ENCODE measurements at places on chromosomes 3 and 15.

- no peak for DNase-seq
Observed at GRCh38 chr3:63584681-63585080, 67.8 kb upstream of the SNTN start.

GRCh38 chr15:63701365-63701764, 104.2 kb downstream of the FBXL22 start:
- DNase-seq = no peak

DNA sequence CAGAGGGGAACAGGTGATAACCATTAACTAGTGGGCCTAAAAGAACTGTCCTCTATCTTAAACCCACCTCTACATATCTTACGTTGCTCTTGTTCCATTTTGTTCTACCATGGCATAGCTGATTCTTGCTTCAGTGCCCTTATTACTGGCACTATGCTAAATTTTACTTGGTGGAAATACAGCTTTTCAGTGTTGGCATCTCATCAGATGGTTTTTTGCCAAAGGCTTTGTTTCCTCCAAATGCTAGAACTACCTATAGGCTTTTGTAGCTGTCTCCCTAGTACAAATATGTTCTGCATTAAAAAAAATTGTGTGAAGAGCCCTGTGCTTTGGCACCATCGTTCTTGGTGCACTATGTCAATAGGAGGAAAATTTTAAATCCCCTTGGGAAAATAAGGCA, 145.0 kb upstream of the ZBTB20 start:
- no peak for DNase-seq

DNA sequence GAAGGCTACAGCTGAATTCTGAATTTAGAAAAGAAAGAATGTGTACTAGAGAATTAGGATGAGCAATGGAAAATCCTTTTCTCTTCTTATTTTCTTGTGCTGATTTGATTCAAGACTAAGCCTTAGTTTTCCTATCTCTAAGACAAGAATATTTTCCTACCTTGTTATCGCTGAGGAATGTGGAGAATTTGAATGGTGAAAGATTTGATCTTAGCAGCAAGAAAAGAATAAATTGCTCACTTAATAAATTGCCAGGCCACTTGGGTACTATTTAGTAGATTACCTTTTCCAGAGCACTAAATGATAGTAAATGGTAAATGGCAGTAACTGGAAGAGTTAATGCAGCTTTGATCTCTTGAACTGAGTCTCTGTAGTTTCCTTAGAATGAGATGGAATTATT, 145.7 kb upstream of the MEIS2 start:
- no peak for DNase-seq

- DNase-seq = no peak
Observed at GRCh38 chr3:188827576-188827975, 344.2 kb upstream of the TPRG1 start.

Measured in kidney capillary endothelial cell (primary cell).